ENCODE measurements at places on chromosomes 12 and 14.

DNA sequence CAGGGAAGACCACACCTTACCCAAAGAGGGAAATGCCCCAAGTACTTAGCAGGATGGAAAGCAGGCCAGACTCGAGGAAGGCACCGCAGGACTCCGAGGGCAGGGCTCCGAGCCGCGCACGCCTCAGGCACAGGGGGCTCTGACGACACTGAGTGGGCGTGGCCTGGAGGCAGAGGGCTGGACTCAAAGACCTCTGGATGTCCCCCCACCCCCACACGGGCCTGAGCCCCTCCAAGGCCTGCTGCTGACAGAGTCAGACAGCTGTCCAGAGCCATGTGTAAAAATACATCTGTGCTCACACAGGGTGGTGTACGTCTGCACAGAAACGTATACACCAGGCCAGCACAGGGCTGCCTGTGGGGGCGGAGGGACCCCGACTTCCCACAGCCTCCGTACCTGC lies 1.4 kb downstream of the AKT1 start:
- peak; percentile 37 for DNase-seq

DNA sequence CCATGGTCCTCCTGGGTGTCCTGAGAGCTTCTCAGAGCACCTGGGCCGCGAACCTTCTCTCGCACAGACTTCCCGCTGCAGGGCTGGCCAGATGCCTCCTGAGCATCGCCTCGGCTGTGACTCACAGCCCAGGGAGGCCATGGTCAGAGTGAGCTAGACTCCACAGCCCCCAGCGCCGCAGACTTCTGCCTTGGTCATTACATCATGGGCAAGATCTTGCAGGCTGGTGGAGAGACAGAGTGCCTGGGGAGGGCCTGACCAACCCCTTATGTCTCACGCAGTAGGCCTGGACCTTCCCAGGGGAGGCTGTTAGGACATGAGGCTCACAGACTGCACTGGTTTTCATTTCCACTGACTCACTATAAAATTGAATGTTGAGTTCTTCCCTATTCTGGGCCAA lies 41.8 kb downstream of the SMOC1 start:
- no peak for DNase-seq

DNA sequence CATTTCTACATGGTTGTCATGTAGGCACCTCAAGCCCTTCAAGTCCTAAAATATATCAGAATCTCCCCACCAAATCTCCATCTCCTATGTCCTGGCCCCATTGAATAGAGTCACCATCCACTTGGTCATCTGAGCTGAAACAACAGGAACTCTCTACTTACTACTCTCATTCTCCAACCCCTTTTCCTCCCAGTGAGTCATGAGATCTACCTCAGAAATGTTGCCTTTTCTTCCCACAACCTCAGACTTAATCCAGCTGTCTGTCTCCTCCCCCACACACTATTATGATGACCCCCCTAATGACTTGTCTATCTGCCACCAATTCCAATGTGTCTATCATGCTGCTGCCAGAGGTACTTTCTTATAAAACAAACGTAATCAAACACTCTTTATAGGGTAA lies 72.3 kb upstream of the TMEM263 start:
- DNase-seq, result no peak

- DNase-seq, result no peak
These were observed 2.7 kb downstream of the CD4 start for GRCh38 chr12:6791931-6792520.

- no peak for DNase-seq
These were observed 18.5 kb downstream of the ZBTB42 start for GRCh38 chr14:104819361-104819781.

- no peak for DNase-seq
These were observed 20.6 kb downstream of the SBNO1 start for GRCh38 chr12:123344086-123344485.

DNA sequence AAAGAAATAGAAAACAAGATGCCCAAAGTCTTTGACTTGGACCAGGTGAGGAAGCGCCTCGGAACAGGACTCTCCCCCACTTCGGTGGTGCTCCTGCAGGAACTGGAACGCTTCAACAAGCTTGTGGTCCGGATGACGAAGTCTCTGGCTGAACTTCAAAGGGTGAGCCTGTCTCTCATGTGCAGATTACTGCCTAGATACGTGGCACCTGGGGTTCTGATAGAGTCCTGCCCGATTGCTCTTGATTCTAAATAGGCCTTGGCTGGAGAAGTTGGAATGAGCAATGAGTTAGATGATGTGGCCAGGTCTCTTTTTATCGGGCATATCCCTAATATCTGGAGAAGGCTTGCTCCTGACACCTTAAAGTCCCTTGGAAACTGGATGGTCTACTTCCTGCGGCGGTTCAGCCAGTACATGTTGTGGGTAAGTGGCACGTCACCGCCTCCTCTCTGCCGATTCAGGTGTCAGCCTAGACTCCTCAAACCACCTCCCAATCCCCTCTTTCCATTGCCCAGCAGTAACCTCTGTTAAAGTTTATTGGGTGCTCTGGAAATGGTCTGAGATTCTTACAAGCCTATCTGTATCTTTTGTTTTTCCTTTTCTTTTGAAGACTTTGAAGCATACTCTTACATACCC lies 40.8 kb downstream of the CCDC92 start:
- DNase-seq, result peak; percentile 42

- no peak for DNase-seq
These were observed 293.5 kb upstream of the LRFN5 start for GRCh38 chr14:41313196-41313595.

DNA sequence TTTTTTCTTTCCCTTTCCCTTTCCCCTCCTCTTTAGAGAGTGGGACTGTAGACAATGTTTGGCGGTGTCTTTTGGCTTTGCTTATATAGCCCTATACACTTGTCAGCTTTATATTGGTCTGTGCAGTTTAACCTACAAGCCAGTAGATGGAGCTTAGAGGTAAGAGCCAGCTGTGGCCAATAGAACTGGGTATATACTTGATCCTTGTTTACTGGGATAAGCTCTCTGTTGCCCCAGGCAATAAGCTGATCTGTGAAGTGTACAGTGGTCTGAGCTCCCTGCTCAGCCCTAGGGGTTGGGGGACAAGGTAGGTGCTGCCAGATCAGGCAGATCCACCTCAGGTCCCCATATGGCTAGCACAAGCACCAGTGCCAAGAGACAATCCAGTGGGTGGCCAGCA lies 434.1 kb downstream of the NOVA1 start:
- no peak for DNase-seq

- DNase-seq, result no peak
These were observed 23.6 kb upstream of the NPFF start for GRCh38 chr12:53530920-53531319.

GRCh38 chr14:105207460-105207901 lies 26.4 kb upstream of the NUDT14 start:
- DNase-seq, result no peak

GRCh38 chr12:66665435-66665985 lies 13.4 kb downstream of the GRIP1 start:
- no peak for DNase-seq

DNA sequence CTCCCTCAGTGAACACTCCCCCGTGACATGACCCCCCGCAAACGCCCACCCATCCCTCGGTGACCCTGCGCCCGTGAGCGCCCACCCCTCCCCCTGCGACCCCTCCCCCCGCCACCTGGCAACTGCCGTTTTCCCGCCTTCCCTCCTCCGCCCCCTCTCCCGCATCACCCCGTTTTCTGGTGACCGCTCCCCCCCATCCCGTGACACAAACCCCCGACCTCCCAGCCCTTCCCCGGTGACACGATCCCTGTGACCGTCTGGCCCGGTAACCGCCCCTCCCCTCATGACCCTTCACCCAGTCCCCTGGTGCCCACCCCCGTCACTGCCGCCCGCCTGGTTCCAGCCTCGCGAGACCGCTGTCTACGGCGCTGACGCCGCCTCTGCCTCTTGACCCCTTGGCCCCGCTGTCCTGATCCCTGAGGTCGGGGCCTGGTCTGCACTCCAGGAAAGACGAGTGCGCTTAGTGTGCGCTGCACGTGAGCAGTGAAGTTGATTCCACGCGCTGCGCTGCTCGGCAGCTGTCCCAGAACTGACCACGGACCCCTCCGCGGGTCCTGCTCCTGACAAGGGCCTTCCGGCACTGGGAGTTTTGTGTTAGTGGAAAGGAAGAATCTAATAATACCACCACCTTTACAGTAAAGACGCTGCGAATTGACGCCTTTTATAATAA lies 59.4 kb downstream of the DDX51 start:
- peak; percentile 62 for DNase-seq

DNA sequence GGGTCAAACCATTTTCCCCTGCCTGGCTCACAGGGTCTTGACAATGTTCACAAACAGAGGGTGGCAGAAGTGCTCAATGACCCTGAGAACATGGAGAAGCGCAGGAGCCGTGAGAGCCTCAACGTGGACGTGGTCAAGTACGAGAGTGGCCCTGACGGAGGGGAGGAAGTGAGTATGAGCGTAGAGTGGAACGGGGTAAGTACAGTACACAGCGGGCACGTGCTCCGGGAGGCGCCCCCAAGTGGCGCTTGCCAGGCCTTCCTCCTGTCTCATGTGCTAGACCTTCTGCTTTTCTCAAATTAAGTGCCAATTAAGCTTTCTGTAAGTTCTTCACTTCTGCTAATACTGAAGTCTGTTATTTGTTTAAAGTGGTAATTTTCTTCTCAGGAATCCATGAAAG lies 35.9 kb downstream of the XRCC3 start:
- peak; percentile 35 for DNase-seq
